ENCODE measurements at places on chromosomes 11 and 22. TPM values are rescaled to one million over a fixed set of nuclear protein-coding genes. Genes with fewer than 3 reads are reported as not detected.

GRCh38 chr11:112637876-112638275, 323.3 kb upstream of the NCAM1 start:
- DNase-seq = no peak

Gene CDC42BPG
- 40.3 TPM for total RNA-seq

GRCh38 chr11:134561331-134561720, 149.3 kb upstream of the B3GAT1 start:
- DNase-seq = peak; percentile 70

DNA sequence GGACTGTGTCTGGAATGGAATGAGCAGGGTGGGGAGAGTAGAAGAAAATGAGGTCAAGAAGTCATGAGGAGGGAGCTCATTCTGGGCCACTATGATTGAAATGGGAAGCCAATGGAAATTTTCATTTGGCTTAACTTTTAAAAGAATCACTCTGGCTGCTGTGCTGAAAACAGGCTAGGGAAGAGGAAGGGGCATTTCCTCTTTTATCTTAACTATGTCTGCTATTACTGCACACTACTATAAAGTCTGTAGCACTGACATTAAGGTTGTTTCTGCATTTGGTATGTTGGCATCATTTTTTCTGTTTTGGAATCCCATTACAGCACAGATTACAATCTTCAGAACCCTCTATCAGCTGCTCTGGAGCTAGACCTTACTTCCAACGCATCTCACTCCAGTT, 8.2 kb downstream of the PATL1 start:
- DNase-seq = no peak

DNA sequence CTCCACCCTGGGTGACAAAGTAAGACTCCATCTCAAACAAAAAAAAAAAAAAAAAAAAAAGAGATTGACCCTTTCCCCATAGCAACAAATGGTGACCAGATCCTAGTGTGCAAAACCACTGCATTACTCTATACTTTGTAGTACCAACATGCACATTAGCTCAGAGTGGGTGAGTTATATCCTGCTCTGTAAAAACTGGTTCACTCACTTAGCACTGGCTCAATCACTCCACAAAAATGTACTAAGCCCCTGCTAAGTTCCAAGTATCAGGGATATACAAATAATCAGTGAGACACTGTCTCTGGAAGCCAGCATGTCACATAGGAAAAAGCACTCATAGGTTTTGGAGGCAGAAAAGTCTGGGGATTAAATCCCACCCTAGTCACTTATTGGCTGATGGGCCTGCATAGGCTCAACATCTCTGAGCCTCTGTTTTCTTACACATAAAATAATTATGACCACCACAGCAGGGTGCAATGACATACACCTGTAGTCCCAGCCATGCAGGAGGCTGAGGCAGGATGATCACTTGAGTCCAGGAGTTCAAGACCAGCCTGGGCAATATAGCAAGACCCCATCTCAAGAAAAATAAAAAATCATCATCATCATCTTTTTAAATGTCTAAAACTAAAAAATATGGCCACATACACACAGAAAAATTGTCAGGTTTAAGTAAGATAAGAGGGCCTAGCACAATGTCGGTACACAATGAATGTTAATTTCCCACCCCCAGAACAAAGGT, 11.9 kb downstream of the FAM168A start:
- DNase-seq = no peak

Gene KRTAP5-2
- total RNA-seq = 15.1 TPM

Gene XKR3
- total RNA-seq = not detected

DNA sequence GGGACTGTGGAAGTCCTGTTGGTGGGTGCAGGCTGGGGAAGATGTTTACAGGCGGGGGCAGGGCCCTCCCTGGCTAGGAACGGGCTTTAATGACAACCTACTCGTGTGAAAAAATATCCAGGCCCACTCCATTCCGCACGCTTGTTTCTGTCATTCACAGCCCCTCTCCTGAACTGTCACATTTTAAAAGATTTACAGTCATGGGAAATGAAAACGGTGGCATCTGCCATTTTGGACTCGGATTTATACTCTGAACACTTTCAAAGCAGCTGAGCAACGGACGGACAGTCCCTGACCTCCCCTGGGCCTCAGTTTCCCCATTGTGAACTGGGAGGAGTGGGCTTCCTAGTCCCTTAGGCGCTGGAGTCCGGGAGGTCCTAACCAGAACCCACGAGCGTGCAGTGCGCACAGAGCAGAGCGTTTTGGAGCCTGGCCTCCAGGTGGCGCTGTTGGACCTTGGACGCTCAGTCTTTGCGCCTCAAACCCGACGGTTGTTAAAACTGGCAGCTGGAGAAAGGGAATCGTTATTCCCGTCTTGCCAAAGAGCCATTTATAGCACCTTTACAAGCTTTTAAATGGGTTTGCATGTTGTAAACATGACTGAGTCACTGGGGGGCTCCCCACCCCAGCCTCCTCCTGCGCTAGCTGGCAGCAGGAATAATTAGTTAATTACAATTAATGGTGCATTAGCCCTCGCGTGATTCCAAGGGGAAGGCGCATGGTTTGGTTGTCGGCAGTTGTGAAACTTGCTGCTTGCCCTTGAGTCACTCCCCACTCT, 75.3 kb downstream of the FBLN1 start:
- DNase-seq = peak; percentile 96
